ENCODE measurements at places on chromosomes 7 and 10.

DNA sequence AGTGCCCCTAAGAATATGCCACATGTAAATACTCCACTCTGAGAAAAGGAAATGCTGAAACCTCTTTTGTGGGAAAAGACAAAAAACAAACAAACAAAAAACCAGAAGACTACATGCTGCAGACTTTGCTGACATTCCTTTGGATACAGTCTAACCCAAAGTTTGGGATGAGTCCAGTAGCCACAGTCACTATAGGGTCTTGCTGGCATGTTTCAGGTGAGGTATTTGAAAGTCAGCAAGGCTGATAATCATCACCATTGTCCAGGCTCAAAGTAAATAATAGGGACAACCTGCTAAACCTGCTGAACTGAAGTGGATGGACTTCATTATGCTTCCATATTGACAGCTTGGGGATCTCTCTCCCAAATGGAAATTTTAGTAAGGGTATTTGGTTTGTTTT lies 1087.0 kb upstream of the LRRTM3 start:
- no peak for DNase-seq

DNA sequence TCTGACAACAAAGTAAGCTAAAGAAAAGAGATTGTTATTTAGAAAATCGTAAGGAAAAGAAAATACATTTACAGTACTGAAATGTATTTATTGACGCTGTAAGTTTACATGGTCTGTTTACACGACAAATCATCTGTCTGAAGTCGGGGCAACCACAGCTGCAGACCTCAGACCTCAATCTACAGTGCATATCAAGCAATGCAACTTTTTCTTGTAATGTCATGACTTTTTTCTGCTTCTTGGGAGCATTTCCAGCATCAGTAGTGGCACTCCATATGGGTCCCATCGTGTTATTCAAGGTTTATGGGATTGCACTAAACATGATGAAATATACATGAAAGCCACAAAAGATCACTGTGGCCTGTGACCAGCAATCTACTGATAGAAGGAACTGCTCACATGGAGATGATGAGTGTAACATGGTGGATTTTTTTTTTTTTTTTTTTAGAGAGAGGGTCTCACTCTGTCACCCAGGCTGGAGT lies 77.1 kb downstream of the MTPN start:
- DNase-seq = no peak

- DNase-seq = no peak
These were observed 6.4 kb upstream of the MSS51 start for GRCh38 chr10:73439605-73440312.

DNA sequence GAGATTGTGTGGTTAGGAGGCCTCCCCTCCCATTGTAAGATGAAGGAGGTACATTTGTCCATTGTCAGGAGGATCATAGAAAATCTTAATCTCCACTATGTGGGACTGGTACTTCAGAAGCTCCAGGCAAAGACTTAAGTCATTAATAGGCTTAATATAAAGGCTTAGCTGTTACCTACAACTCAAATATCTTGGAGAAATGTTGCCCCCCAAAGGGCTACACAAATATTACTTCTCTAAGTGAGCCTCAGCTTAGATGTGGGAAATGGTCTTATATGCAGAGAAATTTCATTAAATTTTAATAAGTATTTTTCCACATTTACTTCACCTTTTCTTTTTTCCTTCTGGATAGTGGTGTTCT lies 27.2 kb downstream of the TAS2R41 start:
- DNase-seq = no peak

DNA sequence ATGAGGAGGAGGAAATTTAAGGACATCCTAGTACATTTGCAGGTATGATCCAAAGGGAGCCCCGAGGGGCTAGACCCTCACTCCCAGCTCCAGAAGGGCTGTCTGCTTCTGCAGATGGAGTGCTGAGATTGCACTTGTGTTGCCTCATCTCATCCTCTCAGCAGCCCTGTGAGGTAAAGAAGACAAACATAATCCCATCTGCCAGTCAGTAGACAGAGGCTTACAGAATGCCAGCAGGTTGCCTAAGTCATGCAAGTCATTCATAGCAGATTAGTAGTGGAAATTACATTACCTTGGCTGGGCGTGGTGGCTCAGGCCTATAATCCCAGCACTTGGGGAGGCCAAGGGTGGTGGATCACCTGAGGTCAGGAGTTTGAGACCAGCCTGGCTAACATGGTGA lies 45.4 kb downstream of the BLVRA start:
- no peak for DNase-seq

DNA sequence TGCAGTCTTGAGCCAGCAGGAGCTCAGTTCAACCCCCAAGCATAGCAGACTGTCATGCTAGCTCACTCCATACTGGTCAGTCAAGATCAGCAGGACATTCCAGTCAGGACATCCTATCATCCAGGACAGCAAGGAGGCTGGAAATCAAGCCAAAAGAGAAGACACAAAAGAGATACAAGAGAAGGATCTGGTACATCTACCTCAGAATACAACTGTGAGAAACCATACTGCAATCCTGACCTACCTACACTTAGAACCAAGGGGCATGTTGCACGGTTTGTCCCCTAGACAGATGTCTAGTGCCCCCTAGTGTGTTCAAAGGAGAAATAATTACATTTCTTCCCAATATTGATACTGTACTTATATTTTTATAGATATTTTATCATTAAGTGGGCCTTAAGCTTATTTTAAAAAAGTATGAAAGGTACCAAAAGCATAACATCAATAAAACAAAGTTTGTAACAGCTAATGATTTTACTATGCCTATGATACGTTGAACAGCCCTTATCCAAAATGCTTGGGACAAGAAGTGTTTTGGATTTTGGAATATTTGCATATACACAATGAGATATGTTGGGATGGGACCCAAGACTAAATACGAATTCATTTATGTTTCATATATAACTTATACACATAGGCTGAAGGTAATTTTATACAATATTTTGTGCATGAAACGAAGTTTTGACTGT lies 26.7 kb downstream of the ERCC6 start:
- DNase-seq = no peak

- no peak for DNase-seq
These were observed 228.4 kb downstream of the DNAJB6 start for GRCh38 chr7:157565201-157565626.

GRCh38 chr10:24777196-24777595 lies 53.5 kb upstream of the ARHGAP21 start:
- DNase-seq = no peak

DNA sequence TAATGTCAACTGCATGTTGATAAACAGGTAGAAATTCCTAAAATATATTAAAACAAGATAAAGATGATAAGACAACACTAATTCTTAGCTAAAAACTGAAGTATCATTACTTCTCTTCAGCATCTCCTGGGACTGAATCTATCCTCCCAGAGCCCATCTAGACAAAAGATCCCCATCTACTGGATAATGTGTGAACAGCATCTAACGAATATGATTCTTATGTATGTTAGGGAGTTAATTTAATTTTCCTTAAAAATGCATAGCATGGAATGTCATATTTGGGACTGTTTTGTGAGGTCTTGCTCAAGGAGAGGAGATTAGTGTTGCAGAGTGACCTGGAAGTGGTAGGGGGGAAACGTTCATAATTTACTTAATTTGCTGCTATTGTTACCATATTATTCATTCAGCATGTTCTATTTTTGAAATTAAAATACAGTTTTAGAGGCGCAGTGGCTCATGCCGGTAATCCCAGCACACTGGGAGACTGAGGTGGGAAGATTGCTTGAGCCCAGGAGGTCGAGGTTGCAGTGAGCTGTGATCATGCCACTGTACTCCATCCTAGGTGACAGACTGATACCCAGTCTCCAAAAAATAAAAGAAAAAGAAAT lies 305.1 kb upstream of the CSTF2T start:
- no peak for DNase-seq
